ENCODE measurements at places on chromosomes 5 and 9.
A peak's percentile ranks its signal among the peaks of the same experiment; 100 is the strongest.

GRCh38 chr9:105044518-105044917 is 116.6 kb upstream of the ABCA1 start:
- no peak for DNase-seq

- no peak for DNase-seq
Measured at GRCh38 chr5:133842846-133843611, 125.4 kb downstream of the C5orf15 start.

GRCh38 chr5:72221541-72221940 is 98.5 kb downstream of the MRPS27 start:
- DNase-seq: no peak

GRCh38 chr5:160297776-160298175 is 14.6 kb downstream of the CCNJL start:
- no peak for DNase-seq

- no peak for DNase-seq
Measured at GRCh38 chr5:21085791-21086190, 1097.8 kb upstream of the CDH18 start.

GRCh38 chr5:105508519-105508918 is 1945.9 kb upstream of the NUDT12 start:
- DNase-seq: no peak

DNA sequence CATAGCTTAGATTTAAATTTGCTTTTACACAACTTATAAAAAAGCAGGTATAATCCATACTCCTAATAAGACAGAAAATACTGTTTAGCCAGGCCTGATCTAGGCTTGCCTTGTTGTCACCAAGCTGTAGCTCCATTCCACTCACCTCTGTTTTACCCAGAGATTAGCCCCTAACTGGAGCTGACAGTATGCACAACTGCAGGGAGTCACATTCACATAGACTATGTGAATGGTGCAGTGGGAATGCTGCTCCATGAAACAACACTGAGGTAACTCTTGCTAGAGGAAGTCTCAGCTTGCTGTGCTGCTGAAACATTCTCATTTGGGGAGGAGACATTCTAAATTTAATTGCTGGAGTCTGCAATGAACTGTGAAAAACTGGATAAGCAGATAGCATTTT is 209.1 kb downstream of the TMEM232 start:
- DNase-seq: no peak

- DNase-seq: peak; percentile 58
Measured at GRCh38 chr5:76074487-76075065, 8.6 kb upstream of the SV2C start.

DNA sequence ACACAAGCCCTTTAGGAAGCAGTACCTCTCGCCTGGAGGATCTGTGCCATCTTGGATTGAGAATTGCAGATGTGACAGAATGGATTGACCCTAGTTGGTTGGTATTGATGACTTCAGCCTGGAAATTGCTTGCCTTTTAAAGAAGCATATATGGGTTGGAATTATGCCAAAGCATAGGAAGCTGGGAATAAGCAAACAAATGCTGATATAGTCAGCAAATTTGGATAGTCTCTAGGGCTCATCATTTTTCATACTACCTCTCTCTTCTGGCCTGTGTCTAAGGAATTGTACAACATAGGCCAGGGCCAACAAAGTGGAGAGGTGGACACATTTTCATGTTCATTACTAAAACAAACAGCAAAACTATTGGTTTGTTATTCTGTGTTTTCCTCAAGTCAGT is 13.2 kb downstream of the TRIM32 start:
- DNase-seq: no peak

Data from SK-MEL-5 (cell line).